Activated naive CD4-positive, alpha-beta T cell treated with Interleukin-2 at 50 U/mL for 16 hours (primary cell): ENCODE measurements at places on chromosomes 4 and X.

- no peak for DNase-seq
Measured at GRCh38 chr4:67480810-67481209, 64.5 kb downstream of the CENPC start.

GRCh38 chrX:56728321-56728720 is 722 bp upstream of the NBDY start:
- no peak for DNase-seq

GRCh38 chr4:15459706-15460105 is 10.0 kb upstream of the CC2D2A start:
- no peak for DNase-seq

GRCh38 chr4:39715788-39716187 is 17.9 kb downstream of the UBE2K start:
- no peak for DNase-seq

GRCh38 chr4:40763228-40763716 is 13.5 kb downstream of the NSUN7 start:
- peak; percentile 19 for DNase-seq

DNA sequence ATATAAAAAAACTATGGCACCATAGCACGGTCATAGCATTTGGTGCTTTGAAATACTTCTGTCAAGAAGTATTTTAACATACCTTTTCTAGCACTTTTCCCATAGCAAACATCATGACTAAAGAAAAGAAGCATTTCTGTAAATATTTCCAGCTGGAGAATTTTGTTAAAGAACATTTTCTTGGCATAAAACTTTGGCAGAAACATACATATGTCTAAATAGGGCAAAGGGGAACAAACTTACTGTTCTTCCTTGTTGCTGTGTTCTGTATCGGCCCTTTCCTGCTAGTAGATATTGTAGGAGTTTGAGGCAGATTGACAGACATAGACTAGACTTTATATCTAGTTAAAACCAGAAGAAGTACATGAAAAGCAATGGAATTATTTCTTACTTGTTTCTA is 2368.5 kb downstream of the PCDH7 start:
- DNase-seq: no peak
